ENCODE measurements at places on chromosomes 16 and 17.

DNA sequence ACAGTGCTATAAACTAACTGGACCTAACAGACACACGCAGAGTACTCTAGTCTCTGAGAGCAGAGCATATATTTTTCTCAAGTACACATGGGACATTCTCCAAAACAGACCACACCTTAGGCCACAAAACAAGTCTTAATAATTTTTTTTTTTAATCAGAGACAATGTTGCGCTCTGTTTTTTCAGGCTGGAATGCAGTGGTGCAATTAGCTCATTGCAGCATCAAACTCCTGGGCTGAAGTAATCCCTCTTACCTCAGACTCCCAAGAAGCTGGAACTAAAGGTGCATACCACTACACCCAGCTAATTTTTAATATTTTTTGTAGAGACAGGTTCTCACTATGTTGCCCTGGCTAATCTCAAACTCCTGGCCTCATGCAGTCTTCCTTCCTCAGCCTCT, 37.7 kb downstream of the ULK2 start:
- DNase-seq = no peak

- DNase-seq = no peak
Measured at GRCh38 chr16:17380613-17381012, 90.1 kb downstream of the XYLT1 start.

DNA sequence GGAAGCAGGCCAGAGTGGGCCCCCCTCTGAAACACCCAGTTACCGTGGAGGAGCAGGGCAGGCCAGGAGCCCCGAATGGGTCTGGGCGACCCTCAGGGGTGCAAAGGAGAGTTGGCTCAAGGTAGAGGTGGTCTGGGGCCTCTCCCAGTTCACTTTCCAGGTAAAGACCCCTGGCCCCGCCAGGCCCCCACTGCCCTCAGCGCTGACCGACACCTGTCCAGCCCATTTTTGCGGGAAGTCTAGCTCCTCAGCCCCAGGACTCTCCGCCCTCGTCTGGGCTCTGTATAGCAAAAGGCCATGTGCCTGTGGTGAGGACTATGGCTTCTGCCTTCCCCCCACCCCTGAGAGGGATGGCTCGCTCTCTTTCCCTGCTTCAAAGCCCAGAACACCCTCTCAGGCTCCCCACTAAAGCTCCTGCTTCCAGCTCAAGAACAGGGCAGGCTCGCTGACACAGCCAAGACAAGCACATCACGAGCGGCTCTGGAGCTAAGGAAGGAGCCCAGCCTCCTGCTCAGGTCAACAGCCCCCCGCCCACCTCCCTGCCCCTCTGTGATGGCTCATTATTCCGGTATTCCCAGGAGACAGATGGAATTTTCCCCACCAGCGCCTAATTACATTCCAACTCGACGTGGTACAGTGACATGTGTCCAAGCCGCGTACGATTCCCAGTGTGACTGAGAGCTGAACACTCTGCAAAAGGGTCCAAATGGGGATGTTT, 59.4 kb downstream of the RTN4RL1 start:
- no peak for DNase-seq

GRCh38 chr16:17467923-17468540, 2.7 kb downstream of the XYLT1 start:
- no peak for DNase-seq

GRCh38 chr17:59154292-59154720, 680 bp downstream of the SKA2 start:
- peak; percentile 70 for DNase-seq

DNA sequence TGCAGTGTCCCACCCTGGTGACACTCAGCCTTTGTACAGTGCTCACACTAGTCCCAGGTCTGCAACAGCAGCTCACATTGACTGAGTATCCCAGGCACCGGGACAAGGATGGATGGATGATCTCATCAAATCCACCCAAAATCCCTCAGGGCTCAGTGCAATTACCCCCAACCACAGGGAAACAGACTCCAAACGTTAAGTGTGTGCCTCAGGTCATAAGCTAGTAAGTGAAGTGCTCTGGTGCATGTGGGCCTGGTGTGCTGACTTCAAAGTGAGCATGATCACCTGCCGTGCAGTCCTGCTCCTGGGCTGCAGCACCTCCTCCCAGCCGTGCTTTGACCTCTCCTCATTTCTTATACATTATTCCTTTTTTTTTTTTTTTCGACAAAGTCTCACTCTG, 31.2 kb upstream of the CD300E start:
- no peak for DNase-seq

DNA sequence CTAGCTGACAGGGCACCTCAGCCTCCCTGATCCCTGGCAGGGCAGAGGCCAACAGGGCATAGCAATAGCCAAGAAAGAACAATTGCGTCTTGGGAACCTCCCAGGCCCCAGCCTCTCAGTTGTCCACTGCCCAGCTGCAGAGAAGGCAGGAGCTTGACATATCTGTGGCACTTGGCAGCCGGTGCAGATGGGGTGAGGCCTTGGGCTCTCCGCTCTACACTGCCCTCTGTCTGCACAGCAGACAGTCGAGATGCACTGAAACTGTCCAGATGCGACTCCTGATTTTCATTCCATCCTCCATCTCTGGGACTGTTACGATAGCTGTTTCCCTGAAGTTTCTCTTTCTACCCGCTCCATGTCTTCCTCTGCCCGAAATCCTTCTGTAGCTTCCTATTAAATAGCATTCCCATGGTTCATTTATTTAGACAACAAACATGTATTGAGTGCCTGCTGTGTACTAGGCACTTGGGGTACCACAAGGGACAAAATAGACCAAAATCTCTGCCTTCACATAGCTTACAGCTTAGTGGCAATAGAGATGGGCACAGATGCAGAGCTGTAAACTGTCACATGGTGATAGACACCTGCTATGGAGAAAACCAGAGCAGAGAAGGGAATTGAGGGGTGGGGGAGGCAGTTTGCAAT, 3.3 kb downstream of the POLR3E start:
- DNase-seq = no peak
